Stomach (tissue), 19 donors: ENCODE measurements at places on chromosomes 3 and 15. TPM values are rescaled to one million over a fixed set of nuclear protein-coding genes. Genes with fewer than 3 reads are reported as not detected.

- no peaks in the 10 kb centered on the region for H3K4me1 ChIP-seq
- no peak for DNase-seq
- H3K27ac ChIP-seq, result no peak overlapping the region
These were observed 271.7 kb upstream of the LRRC3B start for GRCh38 chr3:26350853-26351252.

DNA sequence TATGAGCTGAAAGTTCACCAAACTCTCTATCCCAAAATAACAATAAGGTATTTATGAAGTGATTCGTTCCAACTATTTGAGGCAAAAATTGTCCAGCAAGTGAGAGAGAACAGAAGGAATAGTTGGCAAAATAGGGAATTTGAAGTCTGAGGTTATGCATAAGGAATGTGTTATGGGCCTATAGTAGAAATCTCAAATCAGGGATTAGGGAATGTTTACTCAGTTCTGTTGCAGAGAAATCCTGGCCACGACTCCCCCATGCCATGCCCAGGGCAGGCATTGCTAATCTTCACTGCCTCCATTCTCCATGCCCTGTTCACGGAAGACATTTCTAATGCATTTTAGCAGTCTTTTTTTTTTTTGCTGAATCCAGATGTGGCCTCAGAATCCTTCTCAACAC lies 58.6 kb downstream of the FLNB start:
- DNase-seq, result no peak
- H3K36me3 ChIP-seq, result no peaks in the 10 kb centered on the region
- peaks cover 94% of the 10 kb centered on the region for H3K4me1 ChIP-seq
- no peak overlapping the region for H3K4me3 ChIP-seq

- H3K27ac ChIP-seq, result no peak overlapping the region
- H3K4me3 ChIP-seq, result no peak overlapping the region
- no peaks in the 10 kb centered on the region for H3K27me3 ChIP-seq
- H3K36me3 ChIP-seq, result peaks cover 95% of the 10 kb centered on the region
- peak; percentile 21 for DNase-seq
- H3K4me1 ChIP-seq, result no peaks in the 10 kb centered on the region
These were observed 47.6 kb downstream of the TXNRD3 start for GRCh38 chr3:126607214-126607908.

DNA sequence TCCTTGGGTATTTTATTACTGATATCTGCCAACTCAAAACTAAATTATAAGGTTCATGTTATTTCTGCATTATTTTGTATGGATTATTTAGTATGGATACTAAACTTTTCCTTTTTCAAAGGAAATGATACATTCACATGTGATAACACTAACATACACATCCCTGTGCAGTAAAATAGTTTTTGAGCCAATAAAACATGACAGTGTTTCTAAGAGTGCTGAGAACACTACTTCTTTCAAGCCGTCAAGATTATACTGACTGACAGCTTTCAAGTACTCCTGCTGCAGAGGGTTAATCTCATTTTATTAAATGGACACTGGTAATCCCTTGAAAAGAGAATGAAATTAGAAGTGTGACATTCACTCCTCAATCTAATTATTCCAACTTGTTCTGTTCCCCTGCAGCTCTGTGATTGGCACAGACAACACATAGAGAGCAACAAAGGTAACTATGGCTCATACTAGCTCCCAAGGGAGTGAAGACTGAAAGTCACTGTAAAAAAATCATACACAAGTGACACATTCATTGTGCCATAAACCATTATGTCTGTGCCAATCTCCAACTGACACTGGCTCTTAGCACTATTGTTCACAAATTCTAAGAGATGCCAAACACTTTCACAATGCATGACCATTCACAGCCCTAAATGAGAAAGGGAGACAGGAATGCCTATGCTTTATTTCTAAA lies 468.6 kb downstream of the SHQ1 start:
- H3K4me1 ChIP-seq, result peaks cover 67% of the 10 kb centered on the region
- no peak for DNase-seq
- H3K36me3 ChIP-seq, result peaks cover 23% of the 10 kb centered on the region
- no peak overlapping the region for H3K27ac ChIP-seq

PCLAF gene
- not detected for total RNA-seq

DNA sequence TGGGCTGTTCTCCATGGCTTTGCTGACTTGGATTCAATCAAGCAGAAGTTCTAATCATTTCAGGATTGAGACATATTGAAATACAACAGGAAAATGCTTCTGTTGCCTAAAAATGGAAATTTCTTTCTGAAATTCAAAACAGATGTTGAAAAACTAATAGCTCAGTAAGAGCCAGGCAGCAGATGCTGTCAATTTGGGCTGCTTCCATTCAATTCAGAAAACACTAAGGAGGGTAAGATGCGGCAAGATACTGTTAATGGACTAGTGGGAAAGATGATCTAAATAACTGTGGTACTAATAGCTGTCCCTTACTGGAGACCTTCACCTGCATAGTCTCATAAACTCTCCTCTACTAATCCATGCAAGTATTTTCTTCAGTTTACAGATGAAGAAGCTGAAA lies 53.5 kb downstream of the DGKG start:
- no peaks in the 10 kb centered on the region for H3K36me3 ChIP-seq
- peaks cover 6% of the 10 kb centered on the region for H3K27me3 ChIP-seq
- H3K4me3 ChIP-seq, result no peak overlapping the region
- no peaks in the 10 kb centered on the region for H3K4me1 ChIP-seq

DNA sequence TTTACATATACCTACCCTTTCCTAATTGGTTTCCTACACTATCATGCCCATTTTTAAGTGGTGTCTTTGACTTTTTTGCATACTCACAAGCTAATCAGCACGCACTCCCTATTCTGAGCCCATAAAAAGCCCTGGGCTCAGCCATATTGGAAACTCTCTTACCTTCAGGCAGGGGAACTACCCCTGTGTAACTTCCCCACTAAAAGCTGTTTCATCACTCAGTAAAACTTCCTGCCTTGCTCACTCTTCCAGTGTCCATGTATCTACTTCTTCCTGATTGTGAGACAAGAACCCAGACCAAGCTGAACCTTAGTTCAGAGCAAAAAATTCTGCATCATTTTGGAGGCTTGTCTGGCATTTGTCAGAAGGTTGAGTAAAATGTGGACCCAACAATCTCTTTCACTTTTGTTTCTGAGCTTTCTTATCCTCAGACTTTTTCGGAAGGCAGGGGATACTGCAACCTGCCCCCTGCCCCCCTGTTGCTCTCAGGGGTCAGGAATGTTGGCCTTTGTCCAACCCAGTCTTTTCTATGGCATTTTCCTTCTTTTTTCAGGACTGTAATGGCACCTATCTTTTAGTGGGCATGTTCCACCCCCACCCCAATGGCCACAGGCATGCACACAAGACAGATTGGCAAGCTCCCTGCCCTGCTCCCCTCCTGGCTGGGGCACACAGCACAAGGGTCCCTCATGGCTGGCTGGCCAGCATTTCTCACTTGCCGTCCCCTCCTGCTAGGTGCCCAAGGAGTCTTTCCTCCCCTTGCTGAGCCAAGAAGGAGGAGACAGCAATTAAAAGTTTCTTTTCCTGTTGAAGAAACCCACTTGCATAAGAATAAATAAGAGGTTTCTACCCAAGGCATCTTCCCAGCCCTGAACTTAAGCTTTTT lies 26.3 kb upstream of the TMEM45A start:
- DNase-seq, result no peak
- H3K36me3 ChIP-seq, result no peaks in the 10 kb centered on the region
- H3K27me3 ChIP-seq, result no peaks in the 10 kb centered on the region
- H3K4me3 ChIP-seq, result no peak overlapping the region
- H3K4me1 ChIP-seq, result no peaks in the 10 kb centered on the region
- H3K27ac ChIP-seq, result no peak overlapping the region

GRCh38 chr3:182583545-182583944 lies 209.8 kb upstream of the ATP11B start:
- H3K27me3 ChIP-seq, result no peaks in the 10 kb centered on the region
- no peak overlapping the region for H3K27ac ChIP-seq
- no peaks in the 10 kb centered on the region for H3K4me1 ChIP-seq
- H3K4me3 ChIP-seq, result no peak overlapping the region
- H3K36me3 ChIP-seq, result no peaks in the 10 kb centered on the region
- no peak for DNase-seq

FGF7 gene
- total RNA-seq, result 46.7 TPM

DNA sequence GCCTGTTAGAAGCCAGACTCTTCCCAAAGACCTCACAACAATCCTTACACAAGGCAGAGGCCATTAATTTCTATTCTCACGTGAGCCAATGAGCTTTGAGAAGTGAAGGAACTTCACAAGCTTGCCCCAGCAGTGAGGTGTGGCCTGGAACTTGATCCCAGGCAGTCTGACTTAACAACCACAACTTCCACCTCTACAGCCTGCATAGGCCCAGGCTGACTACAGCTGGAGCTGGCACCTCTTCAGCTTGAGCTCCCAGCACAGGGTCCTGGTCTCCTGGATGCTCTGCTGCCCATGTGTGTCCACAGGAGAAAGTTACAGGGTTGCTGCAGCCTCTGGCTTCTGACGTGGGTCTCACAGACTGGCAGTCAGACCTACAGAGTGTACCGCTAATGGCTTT lies 111.0 kb downstream of the ERC2 start:
- no peaks in the 10 kb centered on the region for H3K36me3 ChIP-seq
- no peak overlapping the region for H3K27ac ChIP-seq
- no peaks in the 10 kb centered on the region for H3K27me3 ChIP-seq
- DNase-seq, result no peak

CHRNA7 gene
- 20.7 TPM for total RNA-seq

DNA sequence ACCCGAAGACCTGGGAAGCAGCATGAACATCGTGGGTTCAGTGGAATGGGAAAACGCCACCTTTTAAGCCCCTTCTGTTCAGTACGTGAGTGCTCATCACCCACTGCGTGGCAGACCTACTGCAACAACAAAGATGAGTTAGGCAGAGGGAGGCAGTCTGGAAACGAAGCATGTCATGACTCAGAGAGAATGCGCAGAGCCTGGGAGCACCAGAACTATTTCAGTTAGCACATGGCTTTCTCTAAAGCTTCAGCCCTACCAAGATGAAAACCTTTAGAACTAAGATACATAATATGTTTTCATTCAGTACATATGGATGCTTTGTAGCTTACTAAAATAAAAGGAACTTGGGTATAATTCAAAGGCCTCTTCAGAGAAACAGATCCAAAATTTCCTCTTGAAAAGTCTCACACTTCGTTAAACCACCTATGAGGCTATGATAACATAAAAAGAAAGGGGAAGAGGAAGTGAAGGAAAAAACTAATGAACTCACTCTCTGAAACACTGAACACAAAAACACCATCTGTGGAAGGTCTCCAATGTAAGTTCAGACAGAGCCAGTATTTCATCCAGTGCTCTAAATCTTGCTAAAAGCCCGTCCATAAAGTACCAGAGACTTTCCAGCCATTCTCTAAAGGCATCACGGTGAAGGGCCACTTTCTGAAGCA lies 140.1 kb downstream of the OCA2 start:
- no peak for DNase-seq
- H3K36me3 ChIP-seq, result no peaks in the 10 kb centered on the region
- no peak overlapping the region for H3K4me3 ChIP-seq
- H3K27ac ChIP-seq, result no peak overlapping the region
- H3K4me1 ChIP-seq, result no peaks in the 10 kb centered on the region

- no peak overlapping the region for H3K27ac ChIP-seq
- H3K36me3 ChIP-seq, result no peaks in the 10 kb centered on the region
- H3K27me3 ChIP-seq, result no peaks in the 10 kb centered on the region
- H3K4me1 ChIP-seq, result no peaks in the 10 kb centered on the region
- DNase-seq, result no peak
- no peak overlapping the region for H3K4me3 ChIP-seq
These were observed 98.8 kb downstream of the ZNF621 start for GRCh38 chr3:40623567-40623966.

COL7A1 gene
- 6.8 TPM for total RNA-seq

PTH1R gene
- 3.5 TPM for total RNA-seq

DNA sequence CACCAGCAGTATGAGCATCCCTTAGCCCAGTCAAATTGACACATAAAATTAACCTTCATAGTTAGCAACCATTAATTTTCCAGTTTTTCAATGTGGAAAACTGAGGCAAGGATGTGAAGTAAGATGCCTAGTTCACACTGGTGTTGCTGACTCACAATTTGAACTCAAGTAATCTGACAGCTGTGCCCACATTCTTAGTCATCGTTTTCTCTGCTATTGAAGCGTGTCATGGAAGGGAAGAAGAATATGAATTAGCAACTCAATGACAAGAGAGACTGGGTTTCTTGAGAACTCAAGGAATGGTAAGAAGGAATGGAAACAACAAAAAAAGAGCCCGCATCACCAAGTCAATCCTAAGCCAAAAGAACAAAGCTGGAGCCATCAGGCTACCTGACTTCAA lies 261.4 kb downstream of the EPHA3 start:
- no peak overlapping the region for H3K4me3 ChIP-seq
- no peaks in the 10 kb centered on the region for H3K27me3 ChIP-seq
- no peaks in the 10 kb centered on the region for H3K4me1 ChIP-seq
- no peak overlapping the region for H3K27ac ChIP-seq

DNA sequence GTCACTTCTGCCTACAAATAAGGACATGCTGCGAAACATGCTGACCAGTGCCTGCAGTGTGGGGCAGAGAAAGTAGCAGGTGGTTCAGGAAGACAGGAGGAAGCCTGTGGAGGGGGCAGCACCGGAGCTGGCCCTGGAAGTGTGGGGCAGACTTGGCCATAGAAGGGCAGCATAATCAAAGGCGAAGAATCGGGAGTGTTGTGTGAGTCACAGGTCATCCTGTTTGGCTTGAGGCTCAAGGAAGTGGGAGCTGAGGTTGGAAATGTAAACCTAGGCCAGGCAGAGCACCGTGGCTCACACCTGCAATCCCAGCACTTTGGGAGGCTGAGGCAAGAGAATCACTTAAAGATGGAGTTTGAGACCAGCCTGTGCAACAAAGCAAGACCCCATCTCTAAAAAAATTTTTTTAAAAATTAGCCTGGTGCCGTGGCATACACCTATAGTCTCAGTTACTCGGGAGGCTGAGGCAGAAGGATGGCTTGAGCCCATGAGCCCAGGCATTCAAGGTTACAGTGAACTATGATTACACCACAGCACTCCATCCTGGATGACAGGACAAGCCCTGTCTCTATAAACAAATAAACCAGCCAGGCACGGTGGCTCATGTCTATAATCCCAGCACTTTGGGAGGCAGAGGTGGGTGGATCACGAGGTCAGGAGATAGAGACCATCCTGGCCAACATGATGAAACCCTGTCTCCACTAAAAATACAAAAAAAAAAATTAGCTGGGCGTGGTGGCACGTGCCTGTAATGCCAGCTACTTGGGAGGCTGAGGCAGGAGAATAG lies 54.0 kb downstream of the FAM43A start:
- DNase-seq, result no peak
- H3K27me3 ChIP-seq, result no peaks in the 10 kb centered on the region
- H3K27ac ChIP-seq, result no peak overlapping the region
- no peaks in the 10 kb centered on the region for H3K4me1 ChIP-seq
- no peaks in the 10 kb centered on the region for H3K36me3 ChIP-seq
